ENCODE measurements at places on chromosomes 3 and 15.

DNA sequence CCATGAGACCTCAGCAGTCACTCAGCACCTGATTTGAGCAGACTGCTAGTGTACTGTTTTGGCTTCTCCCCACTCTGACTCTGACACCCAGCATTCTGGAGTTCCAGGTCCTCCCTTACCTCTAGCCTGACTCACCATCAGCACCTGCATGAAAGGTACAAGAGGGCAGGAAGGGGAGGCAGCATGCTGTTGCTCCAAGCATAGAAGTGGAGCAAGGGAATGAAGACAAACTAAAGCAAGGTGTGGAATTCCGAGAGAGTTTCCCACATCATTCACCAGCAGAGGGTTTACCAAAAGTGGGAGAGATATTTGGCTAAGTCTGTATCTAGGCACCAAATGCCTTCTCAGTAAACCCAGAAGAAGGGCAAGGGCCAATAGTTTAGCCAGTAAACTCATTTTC lies 21.3 kb downstream of the HEXA start:
- no peak for DNase-seq

- no peak for DNase-seq
These were observed at the start of gene RLBP1 for GRCh38 chr15:89221543-89221942. TSS of gene RLBP1 (minus strand) at chr15:89221579. CDS start at chr15:89218975, 2,604 bp downstream.

- DNase-seq = no peak
These were observed 16.4 kb downstream of the SPG11 start for GRCh38 chr15:44647036-44647435.

DNA sequence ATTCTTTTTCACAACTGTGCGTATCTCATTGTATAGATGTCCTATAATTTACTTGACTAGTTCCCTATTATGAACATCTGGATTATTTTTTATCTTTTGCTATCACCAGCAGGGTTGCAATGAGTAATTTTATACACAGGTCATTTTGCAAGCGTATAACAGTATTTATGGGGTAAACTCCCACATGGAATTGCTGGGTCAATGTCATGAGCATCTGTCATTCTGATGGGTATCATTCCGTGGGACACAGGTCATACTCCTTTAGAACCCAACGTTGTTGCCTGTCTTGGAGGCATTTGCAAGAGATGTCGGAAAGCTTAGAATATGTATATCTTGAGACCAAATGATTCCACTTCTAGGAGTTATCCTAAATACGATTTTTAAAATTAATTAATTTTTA lies 12.9 kb downstream of the BHLHE40 start:
- no peak for DNase-seq

DNA sequence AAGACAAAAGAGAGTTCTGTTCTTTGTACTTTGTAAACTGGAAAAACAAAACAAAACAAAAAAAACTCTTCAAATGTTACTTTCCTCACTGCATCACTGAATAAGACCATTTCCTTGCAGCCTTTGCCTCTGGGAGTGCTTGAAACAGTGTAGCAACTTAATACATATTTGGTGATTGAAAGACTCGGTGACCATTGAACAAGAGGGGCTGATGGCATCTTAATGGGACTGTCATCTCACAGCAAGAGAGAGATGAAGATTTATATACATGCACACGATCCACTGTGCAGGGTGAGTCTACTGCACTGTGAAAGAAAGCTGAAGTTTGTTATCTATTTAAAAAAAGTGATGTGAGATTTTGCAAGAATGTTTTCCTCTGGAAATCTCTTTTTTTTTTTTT lies 111.9 kb upstream of the KLHL25 start:
- no peak for DNase-seq

DNA sequence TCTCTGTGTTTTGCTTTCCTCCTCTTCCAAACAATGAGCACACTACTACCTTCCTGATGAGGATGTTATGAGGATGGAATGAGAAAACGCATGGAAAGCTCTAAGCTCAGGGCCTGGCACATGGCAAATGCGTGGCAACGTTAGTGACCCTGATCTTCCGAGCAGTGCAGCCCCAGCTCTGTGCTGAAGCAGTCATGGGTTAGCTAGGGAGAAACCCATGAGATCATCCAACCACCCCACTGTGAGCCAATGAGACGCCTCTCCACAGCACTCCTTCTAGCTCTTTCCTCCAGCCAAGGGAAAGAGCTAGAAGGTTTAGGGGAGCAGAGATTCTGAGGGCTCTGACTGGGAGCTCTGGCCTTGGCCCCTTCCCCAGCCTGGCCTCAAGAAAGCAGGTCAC lies 4.5 kb downstream of the CPN2 start:
- no peak for DNase-seq

GRCh38 chr15:34056911-34057310 lies 17.9 kb upstream of the AVEN start:
- no peak for DNase-seq

GRCh38 chr15:74340150-74340549 lies 27.3 kb downstream of the CYP11A1 start:
- DNase-seq = no peak

GRCh38 chr15:95975212-95975611 lies 355.3 kb upstream of the NR2F2 start:
- DNase-seq = no peak

GRCh38 chr3:175486255-175486654 lies 627.1 kb downstream of the NAALADL2 start:
- no peak for DNase-seq

DNA sequence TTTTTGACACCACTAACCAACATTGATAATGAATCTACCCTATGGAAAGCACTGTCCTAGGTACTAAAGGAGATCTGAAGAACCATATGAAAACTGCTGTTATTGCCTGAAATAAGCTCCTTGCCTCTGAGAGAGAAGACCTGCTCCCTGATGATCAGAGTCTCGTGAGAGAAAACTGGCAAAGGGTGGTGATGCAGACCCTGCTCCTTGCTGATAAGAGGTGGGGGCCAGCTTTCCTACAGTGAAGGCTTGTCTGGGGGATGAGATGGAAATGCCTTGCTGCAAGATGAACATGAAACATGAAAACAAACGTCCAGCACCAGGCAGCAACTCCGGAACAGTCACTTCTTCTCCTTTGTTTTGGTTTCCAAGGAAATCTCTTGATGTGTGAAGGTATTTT lies 31.9 kb downstream of the RASGRP1 start:
- DNase-seq = no peak

DNA sequence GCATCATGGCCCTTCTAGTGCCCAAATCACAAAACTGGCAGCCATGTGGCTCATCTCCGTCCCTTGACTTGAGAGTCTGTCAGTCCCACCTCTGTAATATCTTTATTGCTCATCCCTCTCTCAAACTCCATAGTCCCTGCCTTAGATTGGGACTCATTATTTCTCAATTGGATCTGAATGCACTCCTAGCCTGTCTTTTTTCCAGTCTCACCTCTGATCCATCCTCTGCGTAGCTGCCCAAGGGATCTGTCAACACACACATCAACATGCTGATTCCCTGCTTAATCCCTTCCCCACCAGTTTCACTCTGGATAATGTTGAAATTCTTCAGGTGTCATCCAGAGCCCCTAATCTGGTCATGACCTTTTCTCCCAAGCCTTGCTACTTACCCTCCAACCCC lies 39.3 kb downstream of the NMNAT3 start:
- DNase-seq = no peak

- DNase-seq = no peak
These were observed 81.9 kb downstream of the FAM43A start for GRCh38 chr3:194767446-194768207.

- no peak for DNase-seq
These were observed 15.2 kb upstream of the IQCF6 start for GRCh38 chr3:51794206-51794605.

DNA sequence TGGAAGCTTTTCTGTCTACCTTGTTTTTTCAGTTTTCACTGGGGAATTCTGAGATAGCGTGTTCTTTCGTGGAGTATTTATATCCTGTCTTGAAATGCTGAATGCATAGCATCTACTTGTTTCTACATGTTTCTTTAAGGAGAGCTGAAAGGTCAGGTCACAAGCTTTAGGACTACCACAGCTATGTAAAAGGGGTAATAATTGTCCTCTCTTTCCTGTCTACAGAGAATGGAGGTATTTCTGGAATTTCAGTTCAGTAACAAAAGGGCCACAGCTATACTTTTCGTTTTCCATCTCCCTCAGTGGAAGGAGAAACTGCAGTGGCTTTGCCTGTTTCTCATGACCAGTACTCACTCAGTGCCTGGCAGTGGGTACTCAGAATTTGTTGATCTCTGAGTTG lies 4.7 kb downstream of the INAFM2 start:
- no peak for DNase-seq

DNA sequence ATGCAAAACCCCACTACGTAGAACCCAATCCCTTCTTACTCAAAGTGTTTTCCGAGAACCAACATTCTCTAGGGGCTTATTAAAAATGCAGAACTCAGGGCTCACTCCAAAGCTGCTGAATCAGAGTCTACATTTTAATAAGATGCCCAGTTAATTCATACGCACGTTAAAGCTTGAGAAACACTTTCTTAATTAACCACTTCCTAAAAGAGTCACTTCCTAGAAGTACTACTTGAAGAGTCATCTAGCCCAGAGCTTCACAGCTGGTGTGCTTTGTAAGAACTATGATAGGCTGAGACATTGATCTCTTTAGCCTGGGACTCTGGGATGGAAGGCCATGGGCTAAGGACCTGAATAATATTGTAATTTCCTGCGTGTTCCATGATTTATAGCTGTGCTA lies 9.0 kb downstream of the COL6A5 start:
- DNase-seq = no peak

GRCh38 chr3:48187579-48188265 lies 495 bp downstream of the CDC25A start:
- no peak for DNase-seq

- no peak for DNase-seq
These were observed 372.1 kb upstream of the ARHGEF26 start for GRCh38 chr3:153749070-153749610.

GRCh38 chr3:43489930-43490329 lies 131.9 kb downstream of the ANO10 start:
- no peak for DNase-seq

DNA sequence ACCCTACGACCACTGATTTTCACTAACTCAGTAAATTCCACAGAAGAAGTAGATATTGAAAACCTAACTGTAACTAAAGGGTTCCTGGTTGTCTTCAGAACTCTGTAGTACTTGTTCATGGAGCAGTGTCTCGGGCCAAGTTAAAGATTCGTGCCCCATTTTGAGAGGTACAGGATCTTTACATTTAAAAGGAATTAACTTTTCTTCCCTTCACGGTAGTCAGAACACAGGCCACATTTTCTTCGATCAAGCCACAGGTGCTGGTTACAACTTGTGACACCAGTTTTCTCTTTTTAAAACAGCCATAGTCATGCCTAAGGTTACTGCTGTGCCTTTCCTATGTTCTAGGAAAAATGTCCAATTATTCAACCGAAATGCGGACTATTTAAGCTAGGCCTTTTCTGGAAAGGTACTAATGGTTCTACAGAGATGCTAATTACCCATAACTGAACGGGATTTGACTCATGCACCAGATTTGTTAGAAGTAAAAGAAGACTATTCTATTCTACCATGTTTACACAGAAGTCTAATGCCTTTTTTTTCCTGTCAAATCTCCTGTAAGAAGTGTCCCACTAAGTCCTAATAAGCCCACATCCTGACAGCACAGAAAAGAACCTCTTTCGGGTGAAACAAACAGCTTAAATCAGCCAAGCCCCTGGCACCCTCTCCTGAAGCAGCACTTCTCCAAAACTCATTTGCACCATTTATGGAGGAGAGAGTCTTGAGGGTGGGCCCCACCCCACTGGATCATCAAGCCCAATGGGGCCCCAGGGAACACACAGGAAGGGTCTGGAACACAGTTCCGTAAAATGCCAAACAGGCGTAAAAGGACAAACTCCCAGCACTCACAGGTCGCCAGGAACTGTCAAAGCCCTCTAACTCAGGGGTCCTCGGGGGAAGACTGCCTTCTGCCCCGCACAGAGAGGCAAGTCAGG lies 1.9 kb downstream of the LRIG1 start:
- DNase-seq = no peak

GRCh38 chr3:12437861-12438260 lies 46.4 kb upstream of the TSEN2 start:
- DNase-seq = no peak

- no peak for DNase-seq
These were observed 16.3 kb upstream of the ATP1B3 start for GRCh38 chr3:141860086-141860669.

GRCh38 chr3:171223396-171223795 lies 196.9 kb upstream of the SLC2A2 start:
- no peak for DNase-seq

DNA sequence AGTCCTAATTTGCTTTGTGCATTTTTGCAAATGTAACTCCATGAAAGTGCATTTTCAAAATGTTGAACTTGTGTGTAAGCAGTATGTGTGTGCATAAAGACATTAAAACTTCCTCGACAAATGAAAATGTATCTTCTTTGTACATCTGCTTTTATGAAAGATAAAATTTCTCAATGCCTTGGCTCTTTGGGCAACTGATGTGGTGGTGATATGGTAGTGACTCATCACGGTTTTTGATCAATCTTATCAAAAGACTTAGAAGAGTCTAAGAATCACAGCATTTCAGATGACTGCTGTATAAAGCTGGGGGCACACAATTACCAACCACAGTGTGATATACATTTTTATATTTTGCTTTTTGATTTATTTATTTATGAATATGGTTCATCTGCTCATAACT lies 5.4 kb upstream of the MASP1 start:
- DNase-seq = no peak

DNA sequence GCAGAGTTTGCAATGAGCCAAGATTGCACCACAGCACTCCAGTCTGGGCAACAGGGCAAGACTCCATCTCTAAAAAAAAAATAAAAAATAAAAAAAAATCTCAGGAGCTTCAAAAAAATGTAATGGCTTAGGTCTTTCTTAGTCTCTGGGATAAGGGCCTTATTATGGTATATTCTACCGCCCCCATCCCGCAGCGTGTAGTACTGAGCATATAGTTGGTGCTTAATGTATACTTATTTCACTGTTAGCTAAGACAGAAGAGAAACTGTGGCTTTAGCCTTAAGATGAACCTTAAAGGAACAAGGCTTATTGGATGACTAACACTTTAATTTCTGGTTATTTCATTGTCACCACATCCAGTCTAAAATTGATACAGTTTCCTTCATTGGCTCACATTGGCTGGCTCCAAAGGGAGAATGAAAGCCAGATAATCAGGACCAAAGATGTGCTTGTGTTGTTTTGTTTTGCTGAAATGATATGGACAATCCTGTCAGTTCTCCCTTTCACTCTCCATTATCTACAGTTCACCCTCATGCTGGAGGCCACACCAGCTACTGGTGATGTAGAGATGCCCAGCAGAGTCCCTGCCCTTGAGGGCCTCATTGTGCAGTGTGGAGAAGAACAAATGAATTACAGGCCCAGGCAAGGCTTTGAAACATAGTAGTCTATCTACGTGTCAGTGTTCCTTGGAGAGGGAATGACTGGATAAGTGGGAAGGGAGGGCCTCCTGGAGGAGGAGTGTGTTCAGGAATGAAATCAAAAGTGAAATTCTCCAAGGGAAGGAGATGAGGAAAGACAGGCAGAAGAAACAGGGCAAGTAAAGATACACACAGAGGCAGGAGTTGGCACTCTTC lies 17.4 kb upstream of the RAF1 start:
- DNase-seq = no peak
